Transverse colon (tissue), 4 donors: ENCODE measurements at places on chromosomes 4 and X. TPM values are rescaled to one million over a fixed set of nuclear protein-coding genes. Genes with fewer than 3 reads are reported as not detected.

- DNase-seq, result no peak
Observed at GRCh38 chrX:8455557-8455956, 9.1 kb upstream of the VCX3B start.

DNA sequence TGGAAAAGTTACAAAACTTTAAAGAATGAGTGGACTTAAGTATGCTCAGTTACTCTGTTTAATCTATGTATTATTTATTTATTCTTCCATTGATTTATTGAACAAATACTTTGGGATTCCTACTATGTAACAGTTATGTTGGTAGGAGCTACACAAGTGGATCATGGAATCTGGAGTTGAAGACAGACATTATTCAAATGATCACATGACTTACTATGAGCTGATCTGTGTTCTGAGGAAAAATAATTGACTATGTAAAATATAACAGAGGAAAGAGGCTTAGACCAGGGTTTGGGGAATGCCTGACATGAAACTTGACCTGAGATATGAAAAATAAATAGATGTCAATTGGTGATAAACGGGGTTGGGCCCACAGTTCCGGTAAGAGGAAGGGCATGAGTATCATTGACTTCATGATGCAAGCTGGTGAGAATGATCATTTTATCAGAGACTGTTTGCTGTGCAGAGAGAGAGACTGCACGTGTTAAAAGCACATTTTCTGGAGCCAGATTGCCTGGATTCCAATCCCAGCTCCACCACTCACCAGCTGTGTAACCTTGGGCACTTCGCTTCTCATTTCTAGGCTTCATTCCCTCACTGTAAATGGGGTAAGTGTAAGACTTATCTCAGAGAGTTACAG is 179.0 kb downstream of the SPCS3 start:
- no peak for DNase-seq

DNA sequence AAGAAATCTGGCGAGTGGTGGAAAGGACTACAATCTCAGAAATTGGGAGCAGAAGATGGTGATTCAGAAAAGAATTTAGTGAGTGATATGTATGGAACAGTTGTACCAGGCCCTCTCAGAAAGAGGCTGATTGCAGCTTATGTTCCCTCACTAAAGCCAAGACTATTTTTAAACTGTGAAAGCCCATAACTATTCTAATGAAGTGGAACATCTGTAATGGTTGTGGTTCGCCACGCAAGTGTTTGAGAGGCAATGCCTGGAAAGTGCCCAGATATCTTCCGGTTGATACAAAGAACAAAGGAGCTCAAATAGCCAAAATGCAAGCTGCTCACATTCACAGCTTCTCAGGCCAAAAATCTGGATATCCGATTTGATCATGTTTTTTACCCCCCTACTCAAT is 1250.7 kb downstream of the RAPGEF2 start:
- DNase-seq, result no peak

The TMSB15A gene
- total RNA-seq, result not detected

DNA sequence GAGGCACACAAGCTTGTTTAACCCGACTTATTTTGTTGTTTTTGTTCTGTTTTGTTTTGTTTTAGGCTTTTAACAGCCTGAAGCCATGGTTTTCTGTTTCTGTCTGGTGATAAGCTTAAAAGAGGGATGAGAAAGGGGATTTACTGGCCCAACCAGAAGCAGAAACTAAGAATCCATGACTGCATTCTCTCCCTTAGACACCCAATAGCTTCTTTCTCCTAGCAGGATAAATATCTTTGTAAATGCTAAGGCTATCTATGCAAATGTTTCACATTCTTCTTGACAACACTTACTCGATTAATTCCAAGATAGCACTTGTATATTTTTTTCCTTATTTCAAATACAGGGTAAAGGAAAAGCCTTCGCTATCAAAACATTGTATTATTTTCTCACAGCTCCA is 53.7 kb upstream of the SMAD1 start:
- DNase-seq, result no peak

The MAGEC1 gene
- total RNA-seq, result not detected

DNA sequence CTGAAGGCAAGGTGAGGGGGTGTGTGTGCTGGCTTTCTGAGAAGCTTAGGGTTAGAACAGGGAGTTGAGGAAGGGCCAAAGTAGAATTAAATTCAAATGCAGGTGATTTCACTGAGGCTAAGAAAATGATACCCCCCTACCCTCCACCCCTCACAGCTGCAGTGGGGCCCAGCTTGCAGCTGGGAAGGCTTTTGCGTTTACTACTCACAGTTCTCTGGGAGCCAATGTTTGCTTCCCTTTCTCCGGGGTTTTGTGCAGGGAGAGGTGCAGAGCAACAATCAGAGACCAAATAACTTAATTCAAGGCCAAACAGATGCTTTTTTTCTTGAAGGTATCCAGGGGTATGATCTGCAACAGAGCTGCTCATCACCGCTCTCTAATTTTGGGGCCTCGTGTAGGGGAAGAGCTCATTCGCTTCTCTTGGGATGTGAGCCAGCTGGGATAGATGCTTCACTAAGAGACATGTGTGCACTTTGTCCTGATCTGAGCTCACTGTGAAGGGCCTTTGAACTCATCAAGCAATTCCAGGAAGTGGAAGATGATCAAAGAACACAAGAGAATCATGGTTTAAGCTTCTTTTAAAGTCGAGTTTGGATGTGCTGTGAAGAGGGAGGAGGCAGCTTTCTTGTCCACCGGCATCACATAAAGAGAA is 122.7 kb upstream of the C1GALT1C1 start:
- no peak for DNase-seq

DNA sequence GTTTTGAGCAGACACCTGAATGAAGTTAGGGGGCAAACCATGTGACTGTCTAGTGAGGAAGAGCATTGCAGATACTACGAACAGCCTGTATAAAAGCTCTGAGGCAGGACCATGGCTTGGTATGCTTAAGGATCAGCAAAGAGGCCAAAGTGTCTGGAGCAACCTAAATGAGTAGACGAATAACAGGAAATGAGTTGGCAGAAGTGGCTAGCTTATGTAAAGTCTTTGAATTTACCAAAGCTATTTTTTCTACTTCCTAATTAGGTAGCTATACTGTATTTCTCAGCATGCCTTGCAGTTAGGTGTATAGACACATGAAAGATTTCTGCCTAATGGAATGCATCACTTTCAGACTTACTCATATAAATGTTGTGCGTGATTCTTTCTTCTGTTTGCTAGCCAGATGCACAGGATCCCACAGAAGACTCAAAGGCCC is 9.3 kb upstream of the GPRIN3 start:
- no peak for DNase-seq

DNA sequence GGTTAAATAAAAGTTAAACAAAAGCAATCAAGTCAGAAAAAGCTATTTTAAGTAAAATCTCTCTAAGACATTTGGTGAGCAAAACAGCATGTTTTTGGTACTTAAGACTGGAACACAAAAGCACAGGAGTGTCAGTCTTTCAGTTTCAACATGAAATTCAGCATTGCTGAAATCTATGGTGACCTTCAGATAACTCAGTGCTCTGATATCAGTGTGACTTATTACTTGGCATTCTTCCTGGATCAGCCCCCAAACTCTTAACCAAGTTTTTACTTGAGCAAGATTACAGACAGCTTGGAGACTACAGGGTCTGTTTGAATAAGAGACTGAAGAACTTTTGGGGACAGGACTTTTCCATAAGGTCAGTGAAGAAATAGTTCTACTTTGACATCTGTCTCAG is 437.2 kb downstream of the RAPGEF2 start:
- no peak for DNase-seq

- DNase-seq, result no peak
Observed at GRCh38 chrX:72395237-72395636, 89.5 kb upstream of the CITED1 start.

DNA sequence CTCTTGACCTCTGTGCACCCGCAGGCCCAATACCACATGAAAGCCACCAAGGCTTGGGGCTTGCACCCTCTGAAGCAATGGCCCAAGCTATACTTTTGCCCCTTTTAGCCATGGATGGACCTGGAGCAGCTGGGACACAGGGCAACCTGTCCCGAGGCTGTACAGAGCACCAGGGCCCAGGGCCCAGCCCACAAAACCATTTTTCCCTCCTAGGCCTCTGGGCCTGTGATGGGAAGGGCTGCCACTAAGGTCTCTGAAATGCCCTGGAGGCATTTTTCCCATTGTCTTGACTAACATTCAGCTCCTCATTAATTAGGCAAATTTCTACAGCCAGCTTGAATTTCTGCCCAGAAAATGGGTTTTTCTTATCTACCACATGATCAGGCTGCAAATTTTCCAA is 79.9 kb upstream of the GABRA3 start:
- no peak for DNase-seq

GRCh38 chr4:79676705-79677104 is 268.7 kb upstream of the GK2 start:
- no peak for DNase-seq

The GPC4 gene
- total RNA-seq, result 15.7 TPM

- no peak for DNase-seq
Observed at GRCh38 chrX:13494562-13494961, 74.8 kb upstream of the EGFL6 start.

DNA sequence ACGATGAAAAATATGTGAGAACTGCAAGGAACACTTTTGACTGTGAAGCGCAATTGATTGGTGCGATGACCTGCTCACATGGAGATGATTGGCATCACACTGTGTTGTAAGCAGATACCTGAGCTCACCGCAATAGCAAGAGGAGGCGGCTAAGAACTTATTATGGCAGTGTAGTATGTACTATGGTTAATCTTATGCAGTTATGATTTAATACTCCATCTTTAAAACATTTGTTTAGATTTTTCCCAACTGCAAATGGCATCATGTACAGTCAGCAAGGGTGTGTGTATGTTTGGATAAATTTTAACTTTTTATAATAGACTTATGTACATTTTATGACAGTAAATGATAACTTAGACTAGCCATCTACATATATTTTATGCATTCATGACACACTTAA is 25.5 kb downstream of the PRIMPOL start:
- no peak for DNase-seq

DNA sequence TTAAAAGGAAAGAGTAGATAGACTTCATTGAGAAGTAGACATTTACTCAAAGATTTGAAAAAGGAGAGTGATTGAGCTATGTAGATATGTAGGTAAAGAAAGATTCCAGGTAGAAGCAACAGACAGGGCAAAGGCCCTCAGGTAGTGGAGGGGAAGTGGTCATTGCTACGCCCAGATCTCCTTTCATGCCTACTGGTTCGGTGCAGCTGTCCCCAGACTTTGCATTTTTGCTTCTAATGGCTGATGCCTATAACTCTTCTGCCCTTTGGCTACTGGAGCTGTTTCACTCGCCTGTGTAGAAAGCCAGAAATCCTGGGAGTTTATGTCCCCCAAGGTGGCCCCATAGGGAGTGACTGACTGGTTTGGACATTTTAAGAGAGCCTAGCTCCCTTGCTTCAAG is 16.9 kb upstream of the ARMCX2 start:
- DNase-seq, result no peak

GRCh38 chr4:5143306-5143861 is 92.1 kb downstream of the STK32B start:
- no peak for DNase-seq

- DNase-seq, result no peak
Observed at GRCh38 chr4:35201403-35201802, 1042.9 kb downstream of the ARAP2 start.

DNA sequence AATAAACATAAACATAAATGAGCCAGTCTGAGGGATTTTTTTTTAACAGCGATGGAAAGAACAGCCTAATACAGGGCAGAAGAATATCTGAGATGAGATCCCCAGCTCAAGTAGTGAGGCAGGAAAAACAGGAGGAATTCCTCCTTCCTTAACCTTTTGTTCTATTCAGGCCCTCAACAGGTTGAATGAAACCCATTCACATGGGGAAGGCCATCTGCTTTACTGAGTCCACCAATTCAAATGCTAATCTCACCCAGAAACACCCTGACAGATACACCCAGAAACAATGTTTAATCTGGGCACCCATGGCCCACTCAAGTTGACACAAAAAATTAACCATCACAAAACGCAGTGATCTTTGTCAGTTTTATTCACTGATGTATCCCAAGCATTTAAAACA is 45.5 kb downstream of the SMIM31 start:
- DNase-seq, result no peak

- DNase-seq, result no peak
Observed at GRCh38 chr4:88091378-88091777, 67.1 kb downstream of the ABCG2 start.

The CYSLTR1 gene
- total RNA-seq, result not detected

- no peak for DNase-seq
Observed at GRCh38 chr4:138666366-138666765, 349.2 kb upstream of the NOCT start.

The TMEM154 gene
- total RNA-seq, result 2.9 TPM

The CT45A2 gene
- not detected for total RNA-seq

DNA sequence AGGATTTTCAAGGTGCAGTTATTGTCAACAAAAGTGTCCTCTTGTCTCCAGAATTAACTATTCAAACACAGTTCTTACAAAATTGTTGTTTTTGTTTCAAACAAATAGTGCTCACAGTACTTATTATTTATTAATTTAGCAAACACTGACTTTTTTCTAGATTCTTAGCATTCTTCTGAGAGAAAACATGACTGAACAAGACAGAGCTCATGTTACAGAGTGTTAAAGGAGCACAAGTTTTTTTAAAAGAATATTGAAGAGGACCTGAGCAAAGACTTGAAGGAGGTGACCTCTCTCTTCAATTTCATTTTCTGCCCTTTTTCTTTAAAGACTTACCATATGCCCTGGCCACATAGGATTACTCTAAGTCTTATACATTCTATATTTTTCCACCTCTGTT is 2220.3 kb upstream of the AGA start:
- no peak for DNase-seq

- no peak for DNase-seq
Observed at GRCh38 chrX:23993012-23993633, 33.9 kb downstream of the KLHL15 start.

- DNase-seq, result no peak
Observed at GRCh38 chrX:57227691-57228090, 58.8 kb upstream of the FAAH2 start.

DNA sequence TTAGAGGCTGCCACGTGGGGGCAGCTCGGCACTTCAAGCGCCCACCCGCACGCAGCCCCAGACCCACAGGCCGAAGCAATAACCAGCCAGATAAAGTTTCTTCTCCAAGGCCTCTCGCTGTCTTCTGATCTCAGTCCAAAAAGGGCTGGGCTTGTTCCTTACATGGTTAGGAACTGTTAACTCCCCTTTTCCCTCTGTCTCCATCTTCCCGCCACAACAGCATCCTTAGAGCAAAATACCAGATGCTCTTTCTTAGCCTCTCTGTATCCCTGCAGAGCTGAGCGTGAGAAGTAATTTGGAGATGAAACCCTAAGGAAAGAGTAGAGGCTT is 23.4 kb upstream of the KIAA1210 start:
- DNase-seq, result no peak

GRCh38 chrX:132730266-132730665 is 228.2 kb downstream of the HS6ST2 start:
- DNase-seq, result no peak

- no peak for DNase-seq
Observed at GRCh38 chr4:100190643-100191600, 654 bp upstream of the DDIT4L start.

The NOX1 gene
- total RNA-seq, result 21.0 TPM

- no peak for DNase-seq
Observed at GRCh38 chr4:106261980-106262379, 54.0 kb downstream of the TBCK start.

- no peak for DNase-seq
Observed at GRCh38 chr4:183205193-183205592, 106.1 kb downstream of the WWC2 start.

The ZNF185 gene
- total RNA-seq, result 0.40 TPM
